ENCODE measurements at places on chromosomes 6 and 20. TPM values are rescaled to one million over a fixed set of nuclear protein-coding genes. Genes with fewer than 3 reads are reported as not detected.

GRCh38 chr20:46060301-46060881, 29.4 kb downstream of the NCOA5 start:
- DNase-seq, result peak; percentile 8

DNA sequence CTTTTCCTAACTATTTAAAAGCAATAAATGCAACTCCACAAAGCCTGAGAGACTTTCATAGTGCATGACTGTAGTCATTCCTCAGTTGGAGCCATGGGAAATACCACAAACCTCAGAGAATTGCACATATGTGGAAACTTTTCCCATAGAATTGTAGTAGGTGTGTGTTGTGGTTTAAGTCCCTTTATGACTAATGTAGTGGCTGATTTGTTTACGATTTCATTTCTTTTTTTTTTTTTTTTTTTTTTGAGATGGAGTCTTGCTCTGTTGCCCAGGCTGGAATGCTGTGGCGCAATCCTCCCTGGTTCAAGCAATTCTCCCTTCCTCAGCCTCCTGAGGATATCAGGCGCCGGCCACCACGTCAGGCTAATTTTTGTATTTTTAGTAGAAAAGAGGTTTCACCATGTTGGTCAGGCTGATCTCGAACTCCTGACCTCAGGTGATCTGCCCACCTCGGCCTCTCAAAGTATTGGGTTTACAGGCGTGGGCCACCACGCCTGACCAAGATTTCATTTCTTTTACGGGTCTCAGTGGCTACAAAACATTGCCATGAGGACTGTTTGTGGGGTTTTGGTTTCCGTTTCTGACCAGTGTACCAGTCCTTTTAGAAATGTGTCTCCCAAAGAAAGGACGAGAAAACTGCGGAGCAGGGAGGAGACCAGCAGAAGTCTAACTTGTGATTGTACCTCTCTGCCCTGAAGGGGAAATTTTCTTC, 212.1 kb upstream of the MARCKS start:
- no peak for DNase-seq

- DNase-seq, result no peak
Measured at GRCh38 chr20:63163596-63164483, 52.1 kb downstream of the YTHDF1 start.

- no peak for DNase-seq
Measured at GRCh38 chr20:50848846-50849673, 54.2 kb downstream of the BCAS4 start.

DNA sequence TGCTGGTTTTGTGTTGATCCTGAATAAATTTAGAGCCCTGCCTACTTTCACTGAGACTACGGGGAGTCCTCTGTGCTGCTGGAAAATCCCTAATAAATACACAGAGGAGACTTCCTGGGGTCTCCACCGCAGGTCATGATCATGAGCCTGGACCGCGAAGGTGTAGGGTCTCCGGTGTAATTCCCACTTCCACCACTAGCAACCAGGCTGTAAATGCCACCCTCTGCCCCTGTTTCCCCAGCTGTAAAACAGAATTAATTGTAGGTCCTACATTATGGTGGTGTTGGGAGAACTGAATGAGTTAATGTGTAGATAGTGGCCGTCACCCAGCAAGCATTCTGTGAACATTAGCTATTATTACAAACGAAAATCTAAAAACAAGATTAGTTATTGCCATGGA, 191.6 kb upstream of the THBS2 start:
- DNase-seq, result no peak

- no peak for DNase-seq
Measured at GRCh38 chr6:43331470-43331869, 22.8 kb upstream of the CRIP3 start.

DNA sequence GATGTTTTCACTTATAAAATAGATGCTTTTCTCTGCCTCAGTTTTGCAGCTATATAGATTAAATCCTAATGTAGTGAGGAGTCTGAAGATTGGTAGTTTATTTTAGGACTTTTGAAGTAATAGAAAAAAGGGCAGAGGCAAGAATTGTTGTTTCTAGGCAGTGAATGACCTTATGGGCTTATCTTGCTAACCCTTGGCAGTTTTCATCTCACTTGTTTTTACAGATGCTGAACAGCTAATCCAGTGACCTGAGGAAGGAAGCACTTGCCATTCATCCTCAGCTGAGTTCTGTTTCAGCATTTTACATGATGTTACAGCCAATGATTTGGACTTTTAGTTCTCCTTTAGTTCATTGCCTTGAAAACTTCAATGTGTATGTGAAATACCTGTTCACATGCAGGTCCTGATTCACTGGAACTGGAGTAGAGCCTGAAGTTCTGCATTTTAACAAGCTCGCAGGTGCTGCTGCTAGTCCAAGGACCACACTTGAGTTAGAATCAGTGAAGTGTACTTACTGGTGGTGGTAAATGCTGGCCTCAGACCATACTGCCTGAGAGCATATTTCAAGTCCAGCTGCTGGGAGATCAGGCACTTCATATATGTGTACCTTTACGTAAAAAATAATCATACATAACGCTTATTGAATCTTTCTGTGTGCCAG, 86.9 kb downstream of the TULP4 start:
- DNase-seq, result no peak

DNA sequence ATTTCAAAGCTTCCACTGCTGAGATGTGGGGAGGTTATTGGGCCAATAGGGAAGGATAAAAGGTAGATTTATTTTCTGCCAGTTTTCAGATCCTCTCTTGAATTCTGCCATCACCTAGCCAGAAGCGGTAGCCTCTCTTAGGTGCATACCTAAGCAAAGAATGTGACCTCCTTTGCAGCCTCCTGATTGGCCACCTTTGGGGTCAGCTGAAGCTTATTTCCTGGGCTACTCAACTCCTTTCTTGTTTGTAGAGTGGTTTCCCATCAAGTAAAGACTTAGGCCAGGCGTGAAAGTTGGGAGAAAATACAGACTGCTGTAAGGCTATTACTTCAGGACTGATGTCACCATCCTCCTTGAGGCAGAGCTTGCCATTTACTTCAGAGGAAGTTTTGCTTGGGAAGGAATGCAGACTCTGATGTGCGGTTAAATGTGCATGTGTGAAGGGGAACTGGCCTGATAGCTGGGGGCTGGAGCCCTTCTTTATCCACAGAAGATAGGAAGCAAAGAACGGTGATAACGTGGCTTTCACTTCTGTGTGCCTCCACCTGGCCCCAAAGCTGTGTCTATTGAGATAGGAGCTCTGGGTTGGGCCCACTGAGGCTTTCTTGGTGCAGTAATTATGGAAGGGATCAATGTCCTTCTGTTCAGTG, 70.1 kb downstream of the TRMT11 start:
- DNase-seq, result no peak

GRCh38 chr6:135535989-135536414, 38.5 kb upstream of the AHI1 start:
- peak; percentile 51 for DNase-seq

DNA sequence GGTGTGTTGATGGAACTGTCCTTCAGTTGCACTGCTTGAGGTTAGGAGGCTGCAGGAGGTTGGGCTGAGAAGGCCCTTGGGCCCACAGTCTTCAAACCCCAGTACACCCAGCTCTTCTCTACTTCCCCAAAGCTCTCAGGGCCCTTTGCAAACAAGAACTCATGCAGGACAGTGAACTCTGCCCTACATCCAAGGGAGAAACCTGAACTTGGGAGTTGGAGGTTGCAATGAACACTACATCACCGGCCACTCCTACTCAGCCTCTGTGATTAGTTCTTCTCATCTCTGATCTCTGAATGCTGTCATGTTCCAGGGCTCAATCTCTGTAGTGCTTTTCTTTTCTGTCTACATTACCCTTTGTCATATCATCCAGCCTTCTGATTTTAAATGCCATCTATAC, 148.5 kb upstream of the PDE7B start:
- DNase-seq, result no peak

GRCh38 chr20:5719861-5720403, 30.3 kb upstream of the SHLD1 start:
- no peak for DNase-seq

- no peak for DNase-seq
Measured at GRCh38 chr6:37623666-37624065, 74.0 kb downstream of the MDGA1 start.

- DNase-seq, result no peak
Measured at GRCh38 chr6:158771399-158772152, 47.6 kb downstream of the EZR start.

DNA sequence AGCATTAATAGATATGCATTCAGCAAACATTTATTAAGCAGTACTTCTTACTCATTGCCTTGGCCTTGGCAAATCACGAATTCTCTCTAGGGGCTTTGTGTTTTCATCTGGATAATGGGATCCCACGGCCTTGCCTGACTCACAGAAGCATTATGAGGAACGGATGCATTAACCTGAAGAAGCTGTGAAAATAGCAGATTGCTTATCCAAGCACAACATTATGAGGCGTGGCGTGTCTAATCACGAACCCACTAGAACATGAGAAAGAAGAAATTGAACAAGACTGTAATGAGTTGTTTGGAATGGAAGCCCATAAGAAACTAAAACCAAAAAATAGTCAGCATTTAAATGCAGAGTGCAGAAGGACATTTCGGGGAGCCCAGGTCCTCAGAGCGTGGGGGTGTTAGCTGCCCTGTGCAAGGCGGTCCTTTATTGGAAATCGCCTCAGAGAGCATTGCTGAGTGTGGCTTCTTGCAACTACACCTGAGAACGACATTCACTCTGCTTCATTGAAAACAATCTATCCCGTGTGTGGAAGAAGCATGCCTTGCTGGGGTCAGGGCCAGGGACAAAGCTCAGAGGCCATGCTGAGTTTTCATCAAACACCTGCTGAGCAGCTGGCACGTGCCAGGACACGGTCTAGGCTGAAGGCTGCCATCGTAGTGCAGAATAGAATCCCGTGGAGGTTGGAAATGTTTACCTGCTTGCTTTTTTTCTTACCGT, 179.9 kb downstream of the ZDHHC14 start:
- no peak for DNase-seq

- DNase-seq, result no peak
Measured at GRCh38 chr6:6994796-6995195, 113.0 kb upstream of the RREB1 start.

- DNase-seq, result no peak
Measured at GRCh38 chr20:48766961-48767960, 60.5 kb downstream of the PREX1 start.

- DNase-seq, result no peak
Measured at GRCh38 chr6:106972500-106972899, 2.0 kb downstream of the CD24 start.

- DNase-seq, result no peak
Measured at GRCh38 chr6:35503534-35503933, 6.7 kb upstream of the TEAD3 start.

- DNase-seq, result no peak
Measured at GRCh38 chr6:12136905-12137304, 124.8 kb downstream of the HIVEP1 start.

GRCh38 chr20:19770375-19770774, 12.3 kb downstream of the RIN2 start:
- no peak for DNase-seq

DNA sequence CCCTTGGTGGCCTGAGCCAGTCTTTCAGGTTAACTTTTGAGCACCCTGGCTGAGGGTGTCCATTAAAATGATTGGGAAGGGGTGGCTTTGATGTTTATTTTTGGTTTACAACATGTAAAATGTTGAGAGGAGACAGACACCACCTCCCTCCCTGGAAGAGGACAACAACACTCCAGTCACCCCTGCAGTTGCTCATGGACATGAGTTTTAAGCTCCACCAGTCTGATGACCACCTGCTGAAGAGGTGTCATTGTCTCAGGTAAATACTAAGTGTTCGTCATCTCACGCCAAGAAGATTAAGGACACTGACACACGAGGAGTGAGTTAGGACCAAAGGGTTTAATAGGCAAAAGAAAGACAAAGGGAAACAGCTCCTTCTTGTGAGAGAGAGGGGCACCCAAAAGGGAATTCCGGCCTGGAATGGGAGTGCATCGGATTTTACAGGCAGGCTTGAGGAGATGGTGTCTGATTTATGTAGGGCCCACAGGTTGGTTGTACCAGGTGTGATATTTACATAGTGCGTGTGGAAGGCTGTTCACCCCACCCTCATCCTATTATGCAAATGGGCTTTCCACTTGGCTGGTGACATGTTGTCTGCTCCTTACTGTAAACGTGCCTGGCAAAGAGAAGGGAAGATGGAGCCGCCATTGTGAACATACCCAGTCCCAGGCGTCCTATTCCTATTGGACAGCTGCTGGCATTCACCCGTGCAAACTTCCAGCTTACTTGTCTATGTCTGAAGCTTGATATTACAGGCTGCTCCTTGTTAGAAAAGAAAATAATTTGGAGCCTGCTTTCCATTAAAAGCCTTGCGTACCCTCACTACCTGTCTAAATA, 6.6 kb downstream of the HLA-B start:
- DNase-seq, result no peak

DNA sequence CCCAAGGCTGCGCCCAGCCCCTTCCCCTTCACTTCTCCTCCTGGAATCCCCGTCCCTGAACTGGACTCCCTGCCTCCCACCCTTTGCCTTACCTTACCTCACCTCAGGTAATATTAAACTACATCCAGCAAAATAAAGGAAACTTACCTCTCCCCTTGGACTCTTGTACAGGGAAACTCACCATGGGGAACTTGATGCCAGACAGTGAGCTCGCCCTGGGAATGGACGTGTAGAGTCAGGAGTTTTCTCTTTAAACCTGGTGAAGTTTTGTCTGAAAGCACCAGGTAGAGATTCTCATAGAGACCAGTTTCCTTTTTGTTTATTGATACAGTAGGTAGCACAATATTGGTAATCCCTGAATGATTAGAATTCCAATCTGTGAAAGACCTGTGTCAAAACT, 544 bp upstream of the HLA-C start:
- DNase-seq, result no peak

GRCh38 chr20:43942667-43943285, 28.1 kb downstream of the TOX2 start:
- DNase-seq, result no peak

DNA sequence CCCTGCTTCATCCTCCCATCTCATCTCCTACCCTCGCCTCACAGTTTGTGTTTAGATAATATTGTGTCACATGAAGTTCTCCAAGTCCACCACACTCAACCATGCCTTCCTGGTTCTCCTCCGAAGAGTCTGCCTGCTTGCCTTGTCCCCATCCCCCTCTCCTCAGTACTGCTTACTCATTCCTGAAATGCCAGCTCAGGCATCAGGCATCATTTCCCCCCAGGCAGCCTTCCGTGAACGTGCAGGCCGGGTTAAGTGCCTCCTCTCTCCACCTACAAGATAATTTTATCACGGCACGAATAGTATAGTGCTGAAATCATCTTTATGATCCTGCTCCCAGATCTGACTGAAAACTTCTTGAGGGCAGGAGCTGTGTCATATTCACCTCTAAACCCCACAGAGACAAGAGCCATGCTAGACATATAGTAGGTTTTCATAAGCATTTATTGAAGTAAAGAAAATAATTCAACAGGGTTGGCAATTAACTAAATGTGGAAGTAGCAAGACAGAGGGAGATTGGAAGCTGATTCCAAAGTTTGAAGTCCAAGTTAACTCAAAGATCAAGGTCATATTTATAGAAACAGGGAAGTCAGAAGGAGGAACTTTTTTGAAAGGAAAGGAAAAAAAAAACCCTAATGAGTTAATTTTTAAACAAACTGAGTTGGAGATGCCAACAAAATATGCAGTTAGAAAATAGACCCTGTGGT, 48.7 kb upstream of the BMP2 start:
- DNase-seq, result no peak

The B4GALT5 gene
- polyA plus RNA-seq, result 49.2 TPM

The SNAP25 gene
- polyA plus RNA-seq, result 3.7 TPM

The MLN gene
- not detected for polyA plus RNA-seq

The MLIP gene
- 1.8 TPM for polyA plus RNA-seq

The DUSP15 gene
- 11.2 TPM for polyA plus RNA-seq

The COL9A1 gene
- polyA plus RNA-seq, result 1.5 TPM

The ENPP1 gene
- polyA plus RNA-seq, result 2.4 TPM

The PRDM13 gene
- polyA plus RNA-seq, result not detected

The PDE7B gene
- polyA plus RNA-seq, result 4.3 TPM

The GPR6 gene
- polyA plus RNA-seq, result not detected

The SUMO4 gene
- 1.2 TPM for polyA plus RNA-seq

The SERPINB6 gene
- polyA plus RNA-seq, result 119 TPM

The NR2E1 gene
- 0.07 TPM for polyA plus RNA-seq

The SCGN gene
- polyA plus RNA-seq, result 1.7 TPM

All from right lung (tissue), 10 donors.